ENCODE measurements at places on chromosomes 7 and 10. TPM values are rescaled to one million over a fixed set of nuclear protein-coding genes. Genes with fewer than 3 reads are reported as not detected.

Gene TMEM72
- not detected for total RNA-seq

Gene DDC
- total RNA-seq: not detected

Gene STEAP1B
- total RNA-seq: not detected

Gene ACSM6
- total RNA-seq: not detected

Gene NXPH1
- not detected for total RNA-seq

Gene VPS37D
- total RNA-seq: 3.7 TPM

Gene CDK6
- 10.9 TPM for total RNA-seq

Gene ADCY1
- total RNA-seq: 3.1 TPM

Gene MKRN1
- 85.7 TPM for total RNA-seq

Gene TAC1
- not detected for total RNA-seq

Gene SMKR1
- total RNA-seq: not detected

Gene NUDT13
- total RNA-seq: 2.1 TPM

All from subcutaneous adipose tissue (tissue), 4 donors.